ENCODE measurements at places on chromosomes 3 and 15.

- no peak for DNase-seq
Observed at GRCh38 chr3:107904536-107905066, 186.2 kb downstream of the CD47 start.

- no peak for DNase-seq
Observed at GRCh38 chr3:136146981-136147729, 49.0 kb downstream of the MSL2 start.

- no peak for DNase-seq
Observed at GRCh38 chr3:56754741-56755417, 46.9 kb downstream of the ARHGEF3 start.

- DNase-seq: no peak
Observed at GRCh38 chr3:126461450-126462070, 14.1 kb downstream of the ZXDC start.

GRCh38 chr15:40134885-40135284 is 26.0 kb upstream of the BUB1B start:
- no peak for DNase-seq

DNA sequence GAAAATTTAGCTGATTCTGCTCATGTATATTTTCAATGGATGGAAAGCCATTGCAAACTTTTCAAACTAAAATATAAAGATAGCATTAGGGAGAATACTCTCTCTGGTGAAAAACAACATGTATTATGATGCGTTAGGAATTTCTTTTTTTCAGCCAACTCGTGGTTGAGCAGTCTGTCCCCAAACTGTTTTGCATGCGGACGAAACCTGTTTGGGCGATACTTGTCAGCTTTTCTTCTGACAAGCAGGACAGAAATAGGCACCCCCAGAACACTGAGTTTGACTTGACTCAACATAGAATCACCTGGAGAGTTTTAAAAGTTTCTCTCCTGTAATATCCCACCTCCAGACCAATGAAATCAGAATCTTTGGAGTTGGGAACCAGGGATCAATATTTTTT is 417.5 kb upstream of the TPRG1 start:
- no peak for DNase-seq

DNA sequence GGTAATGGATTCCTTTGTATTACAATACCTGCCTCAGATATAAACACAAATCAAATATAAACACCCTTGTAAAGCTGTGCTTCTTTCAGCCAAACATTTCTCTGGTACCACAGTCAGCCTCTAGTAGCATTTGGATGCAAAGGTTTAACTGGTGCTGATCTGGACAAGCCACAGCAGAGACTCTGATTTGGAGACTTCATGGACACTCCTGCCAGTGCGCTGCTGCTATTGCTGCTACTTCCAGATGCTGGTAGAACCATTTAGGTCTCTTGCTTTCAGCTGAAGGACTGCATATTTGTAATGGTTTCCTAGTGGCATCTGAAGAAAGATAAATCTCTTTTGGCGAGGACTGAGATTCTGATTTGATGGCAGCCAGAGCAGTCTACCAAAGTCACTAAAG is 36.9 kb downstream of the NCK1 start:
- DNase-seq: no peak

- no peak for DNase-seq
Observed at GRCh38 chr3:64575211-64575844, 112.5 kb downstream of the ADAMTS9 start.
